ENCODE measurements at places on chromosomes 16 and 17.
A peak's percentile ranks its signal among the peaks of the same experiment; 100 is the strongest.

- no peak for DNase-seq
Observed at GRCh38 chr16:83629426-83629825, 178.4 kb upstream of the HSBP1 start.

- DNase-seq, result no peak
Observed at GRCh38 chr17:72616447-72616846, 476.0 kb downstream of the SLC39A11 start.

- no peak for DNase-seq
Observed at GRCh38 chr16:17939122-17939536, 397.4 kb downstream of the NPIPA8 start.

- DNase-seq, result no peak
Observed at GRCh38 chr16:35365675-35366074, 1906.3 kb downstream of the TP53TG3F start.

DNA sequence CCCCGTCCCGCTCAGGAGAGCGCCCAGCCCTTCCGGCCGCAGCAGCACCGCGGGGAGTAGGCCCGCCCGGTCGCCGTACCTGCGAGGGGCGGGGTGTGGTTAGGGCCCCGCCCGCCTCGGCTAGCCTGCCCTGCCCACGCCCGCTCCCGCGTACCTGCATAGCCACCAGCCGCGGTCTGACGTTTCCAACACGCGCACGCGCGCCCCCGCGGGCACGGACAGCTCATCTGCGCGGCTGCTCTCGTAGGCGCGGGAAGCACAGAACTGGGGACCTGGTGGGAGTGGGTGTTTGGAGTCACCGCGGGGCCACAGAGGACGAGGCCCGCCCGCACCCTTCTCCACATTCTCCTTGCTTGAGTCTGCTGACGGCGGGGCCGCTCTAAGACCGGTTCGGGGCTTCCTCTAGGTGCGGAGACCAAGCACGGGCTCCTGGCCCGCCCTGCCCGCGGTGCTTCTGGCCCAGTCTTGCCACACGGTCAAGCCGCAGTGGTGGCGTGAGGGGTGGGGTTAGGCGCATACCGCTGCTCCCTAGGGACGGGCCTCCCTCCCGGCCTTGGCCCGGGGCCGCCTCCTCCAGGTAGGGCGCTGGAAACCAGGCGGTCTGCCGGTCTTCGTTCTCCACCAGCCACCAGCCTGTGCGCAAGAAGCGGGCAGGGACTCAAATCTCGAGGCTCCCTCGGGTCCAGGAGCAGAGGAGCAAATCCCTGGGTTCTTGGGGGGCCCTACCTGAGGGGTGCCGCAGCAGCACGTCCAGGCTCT lies 1.8 kb downstream of the NOXO1 start:
- no peak for DNase-seq

DNA sequence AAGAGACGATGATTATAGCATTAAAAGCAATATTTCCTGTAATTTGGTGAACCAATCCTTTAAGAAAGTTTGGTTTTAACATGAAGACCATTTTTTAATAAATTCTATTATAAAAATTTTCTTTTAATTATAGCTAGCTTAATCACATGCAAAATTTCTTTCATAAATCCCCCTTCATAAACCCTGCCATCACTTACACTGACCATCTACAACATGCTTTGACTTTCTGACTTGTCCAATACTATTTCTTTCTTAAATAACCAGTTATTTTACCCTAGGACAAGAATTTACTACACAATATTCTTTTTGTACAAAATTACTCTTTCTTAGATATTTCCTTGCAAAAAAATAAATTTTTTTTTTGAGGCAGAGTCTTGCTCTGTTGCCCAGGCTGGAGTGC lies 1334.8 kb downstream of the CDH11 start:
- no peak for DNase-seq

DNA sequence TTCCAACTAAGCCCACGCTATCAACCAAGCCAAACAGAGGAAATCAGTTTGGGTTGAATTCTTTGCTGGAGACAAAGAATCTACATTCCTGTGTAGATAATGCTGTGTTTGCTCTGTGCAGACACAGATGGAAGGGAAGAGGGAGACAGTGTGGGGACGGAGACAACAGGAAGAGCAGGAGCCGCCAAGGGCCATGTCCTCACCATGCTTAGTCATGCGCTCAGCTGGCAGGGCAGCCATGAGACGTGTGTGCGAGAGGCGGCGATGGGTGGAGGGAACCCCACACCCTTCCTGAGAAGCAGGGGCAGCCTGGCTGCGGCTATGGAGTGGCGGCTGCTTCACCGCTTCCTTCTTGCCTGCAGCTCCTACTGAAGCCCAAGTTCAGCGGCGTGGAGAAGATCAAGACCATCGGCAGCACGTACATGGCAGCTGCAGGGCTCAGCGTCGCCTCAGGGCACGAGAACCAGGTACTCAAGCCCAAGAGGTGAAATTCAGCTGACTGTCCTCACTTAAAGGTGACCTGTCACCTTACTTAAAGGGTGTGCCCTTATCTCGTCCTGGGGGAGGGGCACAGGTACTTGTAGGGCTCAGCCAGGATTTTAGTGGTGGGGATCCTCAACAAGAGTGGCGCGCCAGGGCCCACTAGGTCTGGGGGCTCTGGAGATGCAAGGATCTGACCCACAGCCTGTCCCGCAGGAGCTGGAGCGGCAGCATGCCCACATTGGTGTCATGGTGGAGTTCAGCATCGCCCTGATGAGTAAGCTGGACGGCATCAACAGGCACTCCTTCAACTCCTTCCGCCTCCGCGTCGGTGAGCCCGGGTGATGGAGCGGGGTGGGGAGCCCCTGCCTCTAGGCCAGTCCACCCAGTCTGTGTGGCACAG lies 47.5 kb downstream of the ADCY7 start:
- DNase-seq, result no peak

- no peak for DNase-seq
Observed at GRCh38 chr16:58789351-58789750, 55.2 kb upstream of the GOT2 start.

- DNase-seq, result no peak
Observed at GRCh38 chr17:13575922-13576419, 25.8 kb downstream of the HS3ST3A1 start.

GRCh38 chr16:68378436-68379415 lies 67.9 kb downstream of the PRMT7 start:
- no peak for DNase-seq

- no peak for DNase-seq
Observed at GRCh38 chr17:82204831-82205719, 7.6 kb downstream of the CCDC57 start.

DNA sequence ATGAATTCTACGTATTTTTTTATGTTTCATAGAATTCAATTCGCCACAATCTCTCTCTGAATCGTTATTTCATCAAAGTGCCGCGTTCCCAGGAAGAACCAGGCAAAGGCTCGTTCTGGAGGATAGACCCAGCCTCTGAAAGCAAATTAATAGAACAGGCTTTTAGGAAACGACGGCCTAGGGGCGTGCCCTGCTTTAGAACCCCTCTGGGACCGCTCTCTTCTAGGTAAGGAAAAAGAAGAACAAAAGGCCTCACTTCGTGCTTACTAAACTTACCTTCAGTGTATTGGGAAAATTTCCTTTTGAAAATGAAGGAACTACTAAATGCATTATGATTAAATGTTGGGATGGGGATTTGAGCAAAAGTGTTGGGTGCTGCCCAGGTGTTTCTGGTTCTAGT lies 63.2 kb downstream of the FOXK2 start:
- no peak for DNase-seq

- DNase-seq, result no peak
Observed at GRCh38 chr16:83550183-83550569, 257.6 kb upstream of the HSBP1 start.

DNA sequence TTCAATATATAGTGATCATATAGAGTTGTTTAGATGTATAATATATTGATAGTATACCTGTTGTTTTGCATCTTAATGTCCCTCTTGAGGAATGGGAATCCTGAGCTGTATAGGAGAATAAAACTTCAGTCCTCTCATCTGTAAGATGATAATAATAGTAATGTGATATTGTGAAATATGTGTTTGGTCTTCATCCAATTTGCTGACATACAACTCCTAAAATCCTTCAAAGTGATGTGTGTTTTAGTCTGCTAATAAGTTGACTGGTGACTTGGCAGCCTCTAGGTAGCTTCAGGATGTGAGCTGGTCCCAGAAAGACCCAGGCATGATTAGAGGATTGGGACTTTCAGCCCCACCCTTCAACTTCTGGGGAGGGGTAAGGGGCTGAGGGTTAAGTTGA lies 22.8 kb upstream of the NFAT5 start:
- no peak for DNase-seq

- no peak for DNase-seq
Observed at GRCh38 chr16:89779231-89779908, 37.1 kb downstream of the FANCA start.

- DNase-seq, result no peak
Observed at GRCh38 chr17:8986295-8986694, 20.8 kb upstream of the PIK3R5 start.

DNA sequence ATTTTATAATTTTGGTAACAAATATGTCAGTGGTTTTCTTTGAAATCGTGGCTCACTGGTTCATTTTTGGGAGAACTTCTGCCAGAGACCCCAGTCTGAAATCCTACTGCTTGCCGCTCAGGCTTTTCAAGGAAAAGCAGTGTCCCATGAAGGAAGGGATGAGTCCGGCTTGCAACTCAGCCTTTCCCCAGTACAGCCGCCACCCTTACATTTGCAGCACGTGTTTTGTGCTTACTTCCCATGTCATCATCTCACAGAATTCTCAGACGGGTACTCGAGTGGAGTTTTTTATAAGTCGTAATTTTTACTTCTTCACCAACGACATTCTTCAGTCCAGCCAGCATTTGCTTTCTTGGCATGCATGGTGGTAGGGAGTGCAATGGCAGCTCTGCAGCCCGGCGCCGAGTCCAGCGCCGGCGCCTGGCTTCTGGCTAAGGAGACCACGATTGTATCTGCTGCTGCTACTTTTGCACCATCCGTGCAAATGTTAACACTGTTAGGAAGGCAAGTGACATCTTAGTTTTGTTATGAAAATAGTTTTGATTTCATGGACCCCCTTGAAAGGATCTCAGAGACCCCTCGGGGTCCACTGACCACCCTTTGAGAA lies 111.0 kb downstream of the AMFR start:
- no peak for DNase-seq

DNA sequence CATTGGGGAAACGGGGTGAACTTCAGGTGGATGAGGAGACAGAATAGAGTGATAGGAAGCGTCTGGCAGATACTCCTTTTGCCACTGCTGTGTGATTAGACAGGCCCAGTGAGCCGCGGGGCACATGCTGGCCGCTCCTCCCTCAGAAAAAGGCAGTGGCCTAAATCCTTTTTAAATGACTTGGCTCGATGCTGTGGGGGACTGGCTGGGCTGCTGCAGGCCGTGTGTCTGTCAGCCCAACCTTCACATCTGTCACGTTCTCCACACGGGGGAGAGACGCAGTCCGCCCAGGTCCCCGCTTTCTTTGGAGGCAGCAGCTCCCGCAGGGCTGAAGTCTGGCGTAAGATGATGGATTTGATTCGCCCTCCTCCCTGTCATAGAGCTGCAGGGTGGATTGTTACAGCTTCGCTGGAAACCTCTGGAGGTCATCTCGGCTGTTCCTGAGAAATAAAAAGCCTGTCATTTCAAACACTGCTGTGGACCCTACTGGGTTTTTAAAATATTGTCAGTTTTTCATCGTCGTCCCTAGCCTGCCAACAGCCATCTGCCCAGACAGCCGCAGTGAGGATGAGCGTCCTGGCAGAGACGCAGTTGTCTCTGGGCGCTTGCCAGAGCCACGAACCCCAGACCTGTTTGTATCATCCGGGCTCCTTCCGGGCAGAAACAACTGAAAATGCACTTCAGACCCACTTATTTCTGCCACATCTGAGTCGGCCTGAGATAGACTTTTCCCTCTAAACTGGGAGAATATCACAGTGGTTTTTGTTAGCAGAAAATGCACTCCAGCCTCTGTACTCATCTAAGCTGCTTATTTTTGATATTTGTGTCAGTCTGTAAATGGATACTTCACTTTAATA lies 7.0 kb upstream of the TMEM235 start:
- no peak for DNase-seq

DNA sequence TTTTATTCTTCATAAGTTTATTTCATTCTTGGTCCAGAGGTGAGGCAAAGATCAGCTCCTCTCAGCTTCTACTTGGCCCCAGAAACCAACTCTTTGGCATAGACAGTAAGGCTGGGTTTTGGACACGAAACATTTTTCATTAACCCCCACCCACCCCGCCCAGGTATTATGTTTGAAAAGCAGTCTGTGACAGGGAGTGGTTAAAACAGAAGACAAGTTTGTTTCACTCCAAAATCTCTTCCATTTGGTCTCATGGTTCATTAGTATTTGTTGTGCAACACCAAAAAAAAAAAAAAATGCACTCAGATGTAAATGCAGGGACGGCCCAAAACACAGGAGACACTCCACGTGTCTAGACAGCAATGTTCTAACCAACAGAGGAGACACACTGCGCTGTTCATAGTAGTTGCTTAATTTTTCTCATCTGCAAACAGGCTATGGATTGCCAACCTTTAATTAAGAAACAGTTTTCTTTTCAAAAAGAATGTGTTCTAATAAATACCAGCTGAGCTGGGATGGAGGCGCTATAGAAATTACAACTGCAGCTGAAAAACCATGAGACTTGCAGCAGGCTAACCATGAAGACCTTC lies 39.8 kb upstream of the MMP2 start:
- DNase-seq, result no peak

DNA sequence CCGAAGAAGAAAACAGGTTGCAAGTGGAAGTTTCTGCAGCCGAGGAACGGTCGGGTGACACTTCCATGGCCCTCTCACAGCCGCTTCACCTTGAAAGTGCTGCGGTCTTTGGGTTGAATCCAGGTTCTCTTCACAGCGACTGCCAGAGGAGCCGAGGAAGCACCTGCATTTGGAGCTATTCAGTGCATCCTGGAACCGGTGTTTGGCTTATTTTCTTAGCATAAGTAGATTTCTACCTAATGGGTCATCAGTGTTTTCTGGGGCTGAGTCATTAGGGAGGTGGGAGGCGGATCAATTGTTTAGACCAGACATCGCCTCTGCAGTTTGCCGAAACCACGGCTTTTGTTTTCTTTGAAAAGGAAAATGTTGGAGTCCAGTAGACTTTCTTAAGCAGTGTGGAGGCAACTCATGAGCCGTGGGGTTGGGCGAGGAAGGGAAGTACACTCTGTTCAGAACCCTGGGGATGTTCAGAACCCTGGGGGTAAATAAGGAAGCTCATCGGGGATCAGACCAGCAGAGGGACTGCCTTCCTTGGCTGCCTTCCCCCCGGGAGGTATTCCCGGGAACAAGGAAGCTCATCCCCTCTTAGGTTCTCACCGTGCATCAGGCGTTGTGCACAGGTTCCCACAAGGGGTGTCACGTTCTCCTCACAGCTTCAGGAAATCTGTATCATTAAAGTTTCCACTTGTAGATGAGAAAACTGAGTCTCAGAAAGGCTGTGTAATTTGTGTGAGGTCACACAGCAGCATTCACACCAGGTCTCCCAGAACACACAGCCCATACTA lies 361.5 kb downstream of the SNX29 start:
- DNase-seq, result no peak

- DNase-seq, result no peak
Observed at GRCh38 chr17:8071496-8071895, 16.0 kb downstream of the ALOX12B start.

GRCh38 chr17:42517516-42517915 lies 18.5 kb upstream of the NAGLU start:
- DNase-seq, result peak; percentile 85
